ENCODE measurements at places on chromosomes 3 and 15.
A peak's percentile ranks its signal among the peaks of the same experiment; 100 is the strongest.

DNA sequence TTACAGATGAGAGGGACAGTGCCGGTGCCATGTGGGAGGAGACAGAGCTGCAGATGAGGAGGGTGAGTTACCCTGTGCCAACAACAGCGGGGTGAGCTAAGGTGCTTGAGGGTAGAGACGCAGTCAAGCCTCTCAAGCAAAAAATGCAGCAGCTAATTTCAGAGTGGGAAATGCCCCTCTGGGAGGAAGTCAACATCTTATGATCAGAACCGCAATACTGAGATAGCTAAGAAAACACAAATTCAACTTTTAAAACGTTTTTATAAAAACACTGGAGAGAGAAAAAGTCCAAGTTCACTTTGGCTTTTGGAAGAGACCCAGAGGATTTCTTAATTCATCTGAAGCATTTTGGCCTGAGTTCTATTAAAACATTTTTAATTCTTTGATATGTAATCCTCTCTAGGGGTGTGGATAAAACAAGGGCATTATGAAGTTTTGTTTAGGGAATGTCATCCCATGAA, 319.2 kb downstream of the SLC9A9 start:
- DNase-seq: no peak

- peak; percentile 31 for DNase-seq
Measured at GRCh38 chr3:190265796-190266195, 56.5 kb downstream of the CLDN1 start.

GRCh38 chr3:77446084-77446483, 406.2 kb downstream of the ROBO2 start:
- DNase-seq: no peak

- peak; percentile 39 for DNase-seq
Measured at GRCh38 chr3:194407423-194407822, 8.4 kb upstream of the GP5 start.

DNA sequence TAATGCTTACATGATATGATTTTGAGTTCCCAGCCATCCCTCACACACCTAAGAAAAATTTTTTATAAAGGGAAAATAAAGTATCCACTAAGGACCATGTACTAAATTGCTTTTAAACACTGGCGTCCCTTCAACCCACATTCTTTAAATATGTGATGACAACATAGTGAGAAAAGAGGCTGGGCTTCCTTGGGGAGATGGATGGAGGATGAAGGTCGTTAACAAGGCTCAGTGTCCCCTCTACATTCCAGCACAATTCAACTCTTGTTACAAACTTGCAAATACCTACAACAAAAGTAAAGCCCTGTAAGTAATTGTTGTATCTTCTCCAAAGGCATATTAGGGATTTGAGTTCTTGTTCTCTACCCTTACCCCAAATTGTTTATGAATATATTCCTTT, 87.2 kb upstream of the SLC4A7 start:
- DNase-seq: no peak

- DNase-seq: peak; percentile 60
Measured at GRCh38 chr3:30112902-30113484, 493.4 kb upstream of the TGFBR2 start.

- no peak for DNase-seq
Measured at GRCh38 chr3:157610876-157611535, 107.8 kb upstream of the VEPH1 start.

DNA sequence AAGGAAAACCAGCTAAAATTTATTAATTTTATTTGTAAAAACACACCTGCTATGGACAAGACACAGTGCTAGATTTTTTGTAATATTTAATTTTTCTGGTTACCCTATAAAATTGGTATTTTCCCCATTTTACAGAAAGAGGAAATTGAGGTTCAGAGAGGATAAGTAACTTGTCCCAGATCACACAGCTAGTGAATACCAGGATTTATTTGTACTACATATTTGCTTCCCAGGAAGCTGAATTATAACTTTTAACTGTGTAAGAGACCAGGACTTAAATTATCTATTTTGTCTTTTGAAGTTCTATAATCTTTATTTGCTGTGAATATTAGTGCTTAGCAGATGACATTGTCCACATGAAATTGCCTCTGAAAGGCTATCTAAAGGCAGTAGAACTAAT, 49.7 kb downstream of the MAP2K5 start:
- no peak for DNase-seq

DNA sequence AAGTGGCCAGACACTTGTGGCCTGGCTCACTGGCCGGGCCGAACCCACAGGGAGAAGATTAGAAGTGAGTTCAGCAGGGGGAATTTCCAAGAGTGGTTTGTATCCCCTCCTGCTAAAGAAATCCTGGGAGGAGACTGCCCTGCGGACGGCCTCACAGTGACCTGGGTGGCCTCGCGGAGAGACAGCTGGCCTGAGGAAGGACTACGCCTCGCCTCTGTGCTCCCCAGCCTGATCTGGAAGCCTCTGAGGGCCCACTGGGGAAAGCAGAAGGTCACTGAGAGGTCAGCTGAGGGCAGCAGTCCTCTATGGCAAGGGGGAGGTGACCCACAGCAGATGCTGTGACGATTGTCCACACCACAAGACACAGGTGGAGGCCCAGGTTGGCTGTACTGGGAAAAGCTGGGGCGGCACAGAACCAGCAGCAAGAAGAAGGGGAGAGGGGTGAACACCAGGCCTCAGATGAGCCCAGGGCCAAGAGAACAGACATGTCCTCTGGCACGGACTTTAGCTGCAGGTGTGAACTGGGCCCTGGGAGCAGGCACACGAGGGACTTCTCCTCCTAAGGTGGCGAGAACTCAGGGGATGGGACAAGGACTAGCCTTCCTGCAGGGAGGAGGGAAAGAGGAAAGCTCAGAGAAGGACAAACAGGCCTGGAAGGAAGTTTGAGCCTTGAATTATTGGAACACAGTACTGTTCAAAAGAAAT, 37.2 kb upstream of the DLG1 start:
- DNase-seq: no peak

- no peak for DNase-seq
Measured at GRCh38 chr3:126747768-126748167, 43.7 kb downstream of the CHCHD6 start.

GRCh38 chr3:94083261-94083660, 20.4 kb downstream of the NSUN3 start:
- no peak for DNase-seq

DNA sequence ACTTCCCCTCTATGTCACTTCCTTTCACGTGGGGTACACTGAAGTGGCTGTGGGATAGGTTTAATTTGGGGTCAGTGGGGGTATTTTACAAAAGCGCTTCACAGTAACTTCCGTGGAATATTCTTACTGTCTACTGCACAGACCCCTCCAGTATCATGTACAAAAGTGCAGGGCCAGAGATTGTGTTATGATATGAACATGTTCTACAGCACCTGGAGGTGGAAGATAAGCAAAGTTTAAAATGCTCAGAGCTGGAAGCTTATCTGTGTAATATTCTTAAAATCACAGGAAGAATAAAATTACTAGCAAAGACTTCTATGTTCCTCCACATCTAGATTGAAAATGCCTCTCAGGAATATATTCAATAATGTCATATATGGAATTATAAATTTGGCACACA, 84.1 kb upstream of the TRIM42 start:
- DNase-seq: no peak

DNA sequence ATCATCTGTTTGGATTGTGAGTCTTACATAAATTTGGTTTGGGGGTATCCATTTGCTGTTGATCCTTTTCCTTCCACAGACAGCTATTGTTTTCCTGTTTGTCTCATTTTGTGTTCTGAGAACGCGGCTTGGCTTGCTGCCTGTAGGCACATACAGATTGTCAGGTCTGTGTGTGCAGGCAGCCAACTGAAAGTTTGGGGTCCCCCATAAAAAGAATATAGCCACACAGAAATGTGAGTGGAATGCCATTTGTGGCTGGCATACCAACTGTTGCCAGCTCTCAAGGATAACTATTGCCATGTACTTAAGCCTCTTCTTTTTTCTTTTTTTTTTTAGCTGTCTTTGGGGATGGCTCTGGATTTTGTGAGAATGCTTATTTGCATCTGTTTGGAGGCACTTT, 1308.0 kb downstream of the ROBO1 start:
- no peak for DNase-seq

GRCh38 chr15:63891768-63892133, 58.0 kb upstream of the HERC1 start:
- no peak for DNase-seq

GRCh38 chr3:45092132-45093031, 53.8 kb downstream of the CDCP1 start:
- peak; percentile 76 for DNase-seq

DNA sequence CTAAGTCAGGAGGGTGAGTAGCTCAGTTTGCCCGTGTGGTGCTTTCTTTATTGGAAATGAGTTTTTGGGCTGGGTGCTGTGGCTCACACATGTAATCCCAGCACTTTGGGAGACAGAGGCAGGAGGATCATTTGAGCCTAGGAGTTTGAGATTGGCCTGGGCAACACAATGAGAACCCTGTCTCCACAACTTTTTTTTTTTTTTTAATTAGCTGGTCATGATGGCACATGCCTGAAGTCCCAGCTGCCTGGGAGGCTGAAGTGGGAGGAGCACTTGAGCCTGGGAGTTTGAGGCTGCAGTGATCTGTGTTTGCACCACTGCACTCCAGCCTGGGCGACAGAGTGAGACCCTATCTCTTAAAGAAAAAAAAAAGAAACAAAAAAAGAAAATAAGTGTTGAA, 174.9 kb downstream of the NSMCE3 start:
- DNase-seq: no peak

- no peak for DNase-seq
Measured at GRCh38 chr3:23805210-23805632, 534 bp upstream of the UBE2E1 start.

All from fibroblast of upper back skin (primary cell).